ENCODE measurements at places on chromosomes 5 and 9.

DNA sequence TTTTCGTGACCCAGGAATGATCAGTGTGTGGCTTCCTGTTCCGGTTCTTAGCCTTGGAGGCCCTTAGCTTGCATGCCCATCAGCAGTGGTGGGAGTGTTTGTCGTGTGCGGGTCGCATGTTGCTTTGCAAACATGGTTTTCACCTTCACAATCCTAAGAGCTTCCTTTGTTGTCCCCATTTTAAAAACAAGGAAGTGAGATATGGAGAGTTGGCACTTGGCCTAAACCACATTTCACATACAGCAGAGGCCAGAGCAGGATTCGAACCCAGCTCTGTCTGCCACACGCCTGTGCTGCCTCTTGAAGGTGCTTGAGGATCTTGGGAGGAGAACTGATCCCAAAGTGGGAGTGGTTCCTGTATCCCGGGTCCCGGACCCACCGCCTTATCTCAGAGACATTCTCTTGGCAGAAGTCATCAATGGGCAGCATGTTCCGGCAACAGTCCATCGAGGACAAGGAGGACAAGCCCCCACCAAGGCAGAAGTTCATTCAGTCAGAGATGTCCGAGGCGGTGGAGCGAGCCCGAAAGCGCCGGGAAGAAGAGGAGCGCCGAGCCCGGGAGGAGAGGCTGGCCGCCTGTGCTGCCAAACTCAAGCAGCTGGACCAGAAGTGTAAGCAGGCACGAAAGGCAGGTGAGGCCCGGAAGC lies 38.2 kb upstream of the POMT1 start:
- no peak for DNase-seq

DNA sequence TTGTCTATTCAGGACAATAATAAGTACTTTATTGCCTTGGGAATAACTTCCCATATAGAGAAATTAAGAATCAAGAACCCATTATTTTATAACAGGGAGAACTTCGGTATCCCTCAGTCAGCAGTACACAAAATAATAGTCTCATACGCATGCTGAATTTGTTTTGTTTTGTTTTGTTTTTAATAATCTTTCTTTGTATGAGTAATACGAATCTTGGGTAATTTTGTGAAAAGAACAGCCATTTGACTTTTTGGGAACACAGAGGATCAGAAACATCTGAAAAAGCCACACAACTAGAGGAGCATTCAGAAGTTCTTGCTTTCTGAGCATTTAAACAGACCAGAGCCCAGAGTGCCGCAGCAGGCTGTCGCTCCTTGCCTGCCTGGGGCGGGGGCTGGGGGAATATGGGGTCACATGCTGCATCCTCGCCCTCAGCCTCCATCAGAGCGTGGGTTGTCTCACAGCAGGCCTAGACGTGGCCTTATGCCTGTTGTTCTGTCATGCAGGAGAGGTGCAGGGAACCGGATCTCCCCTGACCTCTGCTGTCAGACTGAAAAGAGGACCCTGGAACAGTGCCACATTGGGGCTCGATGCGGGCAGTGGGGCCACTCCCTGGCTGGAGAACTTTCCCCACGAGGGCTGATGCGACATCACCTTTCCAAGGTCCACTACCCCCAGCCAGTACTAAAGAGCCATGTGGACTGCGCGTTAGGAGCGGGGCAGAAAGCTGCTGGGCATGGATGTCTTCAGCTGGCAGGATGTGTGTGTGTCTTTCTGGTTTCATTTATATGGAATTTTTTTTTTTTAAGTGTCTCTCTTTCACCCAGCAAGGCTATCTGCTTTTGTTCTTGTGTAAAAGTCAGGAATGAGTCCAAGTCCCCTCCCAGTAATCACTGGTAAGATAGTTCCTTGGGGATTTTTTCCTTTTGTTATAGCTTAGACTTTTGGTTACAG lies 133.4 kb upstream of the OTULINL start:
- DNase-seq: peak; percentile 60

DNA sequence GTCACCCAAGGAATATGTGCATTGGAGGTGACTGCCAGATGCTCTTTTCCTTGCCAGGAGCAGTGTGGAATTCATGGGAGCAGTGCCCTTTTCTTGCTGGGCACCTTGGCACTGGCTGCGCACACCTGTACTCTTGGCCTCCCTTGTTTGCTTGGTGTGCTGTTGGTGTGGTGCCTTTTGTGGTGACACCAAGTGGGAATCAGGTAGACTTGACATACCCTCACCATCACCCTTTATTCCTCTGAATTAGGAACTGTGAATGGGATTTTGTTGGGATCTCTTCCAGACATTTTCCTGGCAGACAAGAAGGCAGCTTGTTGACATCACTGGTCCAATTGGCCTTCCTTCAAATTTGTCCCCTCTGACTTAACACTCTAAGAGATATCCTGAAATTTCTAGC lies 82.3 kb downstream of the RAI14 start:
- no peak for DNase-seq

DNA sequence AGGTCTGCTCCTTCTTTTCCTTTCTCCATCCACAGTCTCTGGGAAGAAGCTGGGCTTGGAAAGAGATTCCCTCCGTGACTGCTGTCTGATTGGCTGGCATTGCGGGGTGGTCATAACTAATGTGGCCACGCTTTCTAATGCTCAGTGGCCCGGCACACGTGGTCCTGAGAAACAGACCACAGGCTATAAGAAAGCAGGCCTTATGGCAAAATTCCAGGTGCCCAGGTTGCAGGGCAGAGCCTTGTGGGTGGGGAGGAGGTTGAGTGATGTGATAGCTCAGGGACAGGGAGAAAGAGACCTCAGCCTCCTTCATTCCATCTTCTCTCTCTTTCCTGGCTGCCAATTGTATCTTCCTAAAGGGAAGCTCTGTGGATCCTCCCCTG lies 5.4 kb upstream of the SH3PXD2B start:
- no peak for DNase-seq

- peak; percentile 68 for DNase-seq
Observed at GRCh38 chr5:153352685-153353219, 137.7 kb upstream of the GRIA1 start.

GRCh38 chr9:114732823-114733222 lies 50.8 kb upstream of the TEX48 start:
- DNase-seq: no peak

GRCh38 chr9:97985058-97985861 lies 2.1 kb downstream of the ANP32B start:
- no peak for DNase-seq

DNA sequence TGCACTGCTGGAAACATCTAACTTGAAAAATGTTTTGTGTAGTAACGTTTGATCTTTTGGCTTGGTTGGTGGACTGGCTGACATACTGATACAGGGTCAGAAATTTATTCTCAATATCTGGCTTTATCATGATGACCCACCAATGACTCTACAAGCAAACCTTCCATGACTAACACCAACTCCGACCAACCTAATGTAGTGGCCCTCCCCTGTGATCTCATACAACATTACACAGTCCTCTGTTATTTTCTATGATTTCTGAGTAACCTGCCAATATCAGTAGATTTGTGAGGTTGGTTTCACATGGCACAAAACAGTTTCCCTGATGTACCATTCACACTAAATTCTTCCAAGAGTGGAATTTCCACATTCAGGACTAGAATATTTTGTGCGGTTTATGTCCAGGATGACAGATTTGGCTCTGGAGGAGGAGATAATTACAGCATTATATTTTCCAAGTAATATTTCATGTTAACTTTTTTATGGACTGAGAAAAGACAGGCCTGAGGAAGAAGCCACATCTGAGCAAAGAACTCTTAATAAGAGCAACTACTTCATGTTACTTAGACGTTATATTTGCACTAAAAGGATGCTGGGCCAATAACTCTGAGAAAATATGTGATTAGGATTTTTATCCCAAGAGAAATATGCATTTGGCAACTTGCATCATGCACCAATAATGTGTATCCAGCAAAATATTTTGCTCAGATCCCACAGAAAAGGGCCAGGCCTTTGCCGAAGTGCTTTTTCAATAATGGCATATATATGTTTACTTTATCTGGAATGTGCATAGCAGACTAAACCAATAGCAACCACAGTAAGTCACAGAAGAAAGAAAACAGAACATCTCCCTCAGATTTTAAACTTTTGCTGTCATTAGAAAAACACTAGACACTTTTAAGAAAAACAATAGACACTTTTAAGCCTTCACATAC lies 273.4 kb downstream of the KCNN2 start:
- DNase-seq: no peak

- no peak for DNase-seq
Observed at GRCh38 chr9:94586814-94587213, 6.8 kb downstream of the FBP2 start.

GRCh38 chr9:136535070-136535469 lies 10.8 kb downstream of the NOTCH1 start:
- no peak for DNase-seq

DNA sequence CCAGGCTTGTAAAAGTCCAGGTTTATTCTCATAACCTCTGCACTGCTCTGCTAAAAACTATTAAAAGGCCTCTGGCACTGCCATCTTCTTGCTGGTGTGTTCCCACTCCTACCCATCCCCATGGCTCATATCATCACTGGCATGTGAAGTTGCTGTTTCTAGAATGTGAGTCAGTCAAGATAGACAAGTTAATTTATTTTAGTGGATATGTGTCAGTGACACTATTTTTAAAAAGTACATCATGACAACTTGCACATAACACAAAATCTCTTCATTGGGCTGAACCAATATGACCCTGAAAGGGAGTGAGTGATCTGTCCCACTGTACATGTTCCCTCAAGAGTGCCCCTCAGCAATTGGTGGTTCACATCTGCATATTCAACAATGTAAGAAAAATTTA lies 299.7 kb downstream of the NFIB start:
- DNase-seq: no peak
